NCI-H1105 treated with DMSO at 0.1 percent for 48 hours (cell line): ENCODE measurements at places on chromosomes 3 and 15.

DNA sequence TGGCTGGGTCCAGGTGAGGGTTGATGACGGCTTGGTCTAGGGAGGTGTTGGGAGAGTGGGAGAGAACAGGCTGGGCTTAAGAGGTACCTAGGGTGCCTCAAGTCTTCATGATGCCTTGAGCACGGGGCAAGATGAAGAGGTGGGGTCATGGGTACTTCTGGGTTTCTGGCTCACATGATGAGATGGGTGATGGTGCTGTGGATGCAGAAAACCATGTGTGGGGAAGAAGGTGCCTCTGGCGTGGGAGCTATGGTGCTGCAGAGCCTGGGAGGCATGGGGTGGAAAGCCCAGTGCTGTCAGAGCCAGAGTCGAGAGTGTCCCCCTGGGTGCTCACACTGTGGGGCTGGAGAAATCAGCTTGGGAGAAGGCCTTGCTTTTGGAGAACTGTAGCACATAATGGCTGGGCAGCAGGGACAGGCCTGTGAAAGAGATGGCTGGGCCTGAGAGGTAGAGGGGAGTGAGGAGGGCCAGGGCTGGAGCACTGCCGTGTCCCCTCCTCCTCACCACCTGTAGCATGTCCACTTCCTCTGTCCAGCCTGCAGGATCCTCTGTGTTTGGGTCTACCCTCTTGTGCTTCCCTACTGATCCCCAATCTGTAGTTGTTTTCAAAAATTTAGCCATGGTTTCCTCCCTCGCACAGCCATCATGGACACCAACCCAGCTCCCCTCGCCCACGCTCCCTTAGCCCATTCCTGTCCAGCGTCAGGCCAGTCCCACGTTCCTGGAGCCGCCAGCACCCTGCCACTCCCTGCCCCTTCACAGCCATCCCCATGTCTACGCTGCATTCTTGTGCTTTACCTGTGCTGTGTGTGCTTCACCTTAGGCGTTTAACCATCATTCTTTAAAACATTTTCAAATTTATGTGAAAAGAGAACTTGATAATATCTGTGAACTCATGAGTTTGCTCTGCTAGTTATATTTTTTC is 132.0 kb downstream of the EEFSEC start:
- no peak for DNase-seq

DNA sequence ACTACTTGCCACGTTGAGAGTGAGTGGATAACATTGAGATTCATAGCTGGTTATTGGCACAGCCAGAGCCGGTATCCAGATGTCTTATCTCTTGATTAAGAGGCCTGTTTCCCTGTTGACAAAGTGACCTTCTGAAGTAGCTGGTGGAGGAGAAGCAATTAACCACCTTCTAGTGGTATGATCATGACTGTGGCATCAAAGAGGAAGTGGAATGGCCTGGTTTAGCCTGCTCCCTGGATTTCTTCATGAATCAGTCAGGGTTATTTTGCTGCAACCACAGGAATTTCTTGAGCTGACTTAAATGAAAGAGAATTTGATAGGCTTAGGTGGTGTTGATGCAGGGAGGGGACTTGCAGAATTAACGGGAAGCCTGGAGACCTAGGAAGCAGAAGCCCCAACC is 398.3 kb downstream of the MFSD1 start:
- no peak for DNase-seq

DNA sequence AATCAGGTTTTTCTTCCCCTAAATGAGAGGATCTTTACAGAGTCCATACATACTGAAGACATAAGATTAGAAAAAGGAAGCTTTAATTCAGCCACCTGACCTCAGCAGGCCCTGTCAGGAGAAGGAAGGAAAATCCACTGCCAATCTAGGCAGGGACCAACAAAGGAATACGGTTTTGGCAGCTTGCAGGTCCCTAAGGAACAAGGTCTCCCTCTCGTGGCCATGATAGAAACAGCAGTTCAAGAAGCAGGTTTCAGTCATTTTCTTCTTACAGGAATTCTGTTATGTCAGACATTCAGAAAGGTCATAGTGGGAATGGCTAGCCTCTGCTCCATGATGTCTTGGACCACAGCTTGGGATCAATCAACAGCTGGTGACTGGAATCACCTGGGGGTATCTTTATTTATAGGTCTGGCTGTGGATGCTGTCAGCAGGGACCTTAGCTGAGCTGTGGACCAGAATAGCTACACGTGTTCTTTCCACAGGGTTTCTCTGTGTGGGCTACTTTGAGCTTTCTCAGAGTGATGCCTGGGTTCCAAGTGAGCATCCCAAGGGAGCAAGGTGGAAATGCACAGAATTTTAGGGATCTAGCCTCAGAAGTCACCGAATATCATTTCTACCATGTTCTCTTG is 9.4 kb upstream of the CMSS1 start:
- peak; percentile 65 for DNase-seq

GRCh38 chr3:197775317-197775716 is 15.7 kb upstream of the LRCH3 start:
- DNase-seq: no peak

GRCh38 chr15:39999538-40000200 is 39.3 kb downstream of the SRP14 start:
- DNase-seq: no peak

- no peak for DNase-seq
Observed at GRCh38 chr3:145889730-145890129, 271.3 kb downstream of the PLOD2 start.

DNA sequence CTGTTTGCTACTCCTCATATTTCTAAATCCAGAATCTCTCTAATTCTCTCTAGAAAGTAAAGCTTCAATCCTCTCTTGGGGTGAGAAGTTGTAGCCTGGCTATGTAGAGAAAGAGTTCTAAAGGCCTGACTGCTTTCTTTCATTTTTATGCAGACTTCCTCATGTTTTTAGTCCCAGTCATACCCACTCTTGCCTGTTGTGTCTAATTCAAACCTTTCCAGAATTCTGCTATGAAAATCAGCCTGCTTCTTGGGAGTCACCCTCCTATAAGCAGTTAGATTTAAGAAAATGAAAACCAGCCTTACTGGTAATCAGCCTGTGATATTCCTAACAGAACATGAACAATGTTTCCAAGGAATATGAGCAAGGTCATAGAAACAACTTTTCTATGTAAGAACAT is 14.8 kb upstream of the ZNF639 start:
- DNase-seq: no peak

DNA sequence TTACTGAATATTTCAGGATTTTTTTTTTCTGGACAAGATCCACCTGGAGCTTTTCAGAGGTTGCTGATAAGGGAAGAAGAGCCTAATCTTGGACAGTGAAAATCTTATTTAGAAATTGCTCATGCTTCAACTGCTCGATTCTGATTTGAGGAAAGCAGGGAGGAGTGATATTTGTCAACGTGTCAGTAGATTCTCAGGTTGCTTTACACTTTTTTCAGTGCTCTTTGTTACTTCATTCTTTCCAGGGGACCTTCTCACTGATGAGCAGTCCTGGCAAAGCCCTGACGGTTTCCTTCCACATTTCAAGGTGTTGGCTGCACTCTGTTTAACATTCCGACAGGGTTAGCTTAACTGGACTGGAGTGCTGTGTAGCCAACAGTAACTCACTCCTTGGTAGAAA is 24.1 kb upstream of the RARB start:
- no peak for DNase-seq

- DNase-seq: peak; percentile 8
Observed at GRCh38 chr3:28328188-28329151, 20.1 kb upstream of the ZCWPW2 start.

- DNase-seq: no peak
Observed at GRCh38 chr3:131503320-131503635, 507 bp upstream of the MRPL3 start.

DNA sequence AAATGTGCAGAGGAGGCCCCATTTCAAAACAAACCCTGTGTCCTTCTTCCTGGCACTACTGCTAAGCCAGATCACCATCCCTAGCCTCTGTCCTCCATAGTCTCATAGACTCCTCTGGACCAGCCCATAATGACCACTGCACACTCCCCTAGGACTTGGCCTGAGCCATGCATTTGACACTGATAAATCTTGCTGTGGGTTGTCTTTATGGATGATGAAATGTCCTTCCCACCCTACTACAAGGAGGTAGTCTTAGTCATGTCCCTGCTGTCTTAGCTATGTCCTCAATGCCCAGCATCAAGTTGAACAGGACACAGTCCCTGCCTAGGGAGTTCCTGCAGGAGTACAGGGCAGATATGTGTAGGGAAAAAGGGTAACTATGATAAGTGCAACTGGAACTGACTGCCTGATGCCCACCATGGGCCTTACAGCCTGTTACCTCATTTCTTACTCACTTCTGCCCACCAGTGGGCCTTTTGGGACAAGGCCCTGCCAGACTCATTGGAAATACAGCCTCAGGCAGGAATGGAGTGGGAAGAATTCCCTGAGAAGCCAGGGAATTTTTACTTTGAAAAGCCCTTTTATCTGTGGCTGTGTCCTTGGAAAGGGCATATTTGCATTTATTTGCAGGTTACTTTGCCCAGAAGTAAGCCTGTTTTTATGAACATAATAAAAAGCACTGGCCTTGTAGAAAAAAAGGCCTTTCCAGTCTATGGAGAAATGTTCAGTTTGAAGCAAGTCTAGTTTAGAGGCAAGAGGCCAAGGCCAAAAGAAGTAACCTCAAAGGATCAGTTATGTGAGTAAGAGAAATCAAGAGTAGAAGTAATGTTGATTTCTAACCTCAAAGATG is 199.6 kb upstream of the EIF1B start:
- DNase-seq: no peak

- DNase-seq: no peak
Observed at GRCh38 chr3:140166861-140167599, 232.0 kb downstream of the CLSTN2 start.

DNA sequence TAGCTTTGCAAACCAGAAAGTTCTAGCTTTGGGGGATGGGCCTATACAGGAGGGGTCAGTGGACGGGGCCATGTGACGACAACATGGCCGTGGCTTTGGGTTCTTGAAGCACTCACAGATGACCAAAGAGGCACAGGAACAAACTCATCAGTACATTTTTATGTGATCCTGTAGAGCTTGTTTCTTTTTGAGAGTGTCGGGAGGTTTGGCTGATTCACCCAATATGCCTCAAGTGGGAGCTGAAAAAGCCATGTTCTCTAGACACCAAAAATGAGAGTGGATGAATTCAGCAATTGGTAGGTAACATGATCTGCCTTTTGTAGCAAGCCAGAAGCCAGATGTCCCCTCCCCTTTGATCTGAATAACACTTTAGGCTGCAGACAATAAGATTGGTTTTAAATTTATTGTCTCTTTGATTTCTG is 30.1 kb downstream of the GREM1 start:
- DNase-seq: no peak

DNA sequence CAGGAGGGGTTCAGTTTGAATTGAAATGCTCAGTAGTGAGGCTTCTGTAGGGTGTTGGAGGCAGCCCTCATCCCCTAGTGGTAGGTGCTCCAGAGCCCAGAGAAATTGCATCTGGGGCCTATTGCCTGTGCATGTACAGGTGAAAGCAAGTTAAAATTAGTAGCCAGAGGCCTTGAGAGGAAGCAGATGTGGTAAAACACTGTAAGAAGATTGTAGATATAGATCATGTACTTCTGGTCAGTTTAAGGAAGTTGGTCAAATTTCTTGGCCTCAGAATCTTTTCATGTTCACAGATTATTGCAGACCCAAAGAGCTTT is 34.6 kb downstream of the IGSF10 start:
- no peak for DNase-seq

GRCh38 chr3:195859061-195859845 is 47.5 kb upstream of the MUC4 start:
- peak; percentile 69 for DNase-seq

- no peak for DNase-seq
Observed at GRCh38 chr15:67917037-67917436, 77.2 kb upstream of the RNU6-1 start.

- DNase-seq: peak; percentile 59
Observed at GRCh38 chr3:98994128-98994762, 92.8 kb upstream of the DCBLD2 start.

- DNase-seq: peak; percentile 44
Observed at GRCh38 chr15:55802600-55803376, 59.8 kb upstream of the PRTG start.

DNA sequence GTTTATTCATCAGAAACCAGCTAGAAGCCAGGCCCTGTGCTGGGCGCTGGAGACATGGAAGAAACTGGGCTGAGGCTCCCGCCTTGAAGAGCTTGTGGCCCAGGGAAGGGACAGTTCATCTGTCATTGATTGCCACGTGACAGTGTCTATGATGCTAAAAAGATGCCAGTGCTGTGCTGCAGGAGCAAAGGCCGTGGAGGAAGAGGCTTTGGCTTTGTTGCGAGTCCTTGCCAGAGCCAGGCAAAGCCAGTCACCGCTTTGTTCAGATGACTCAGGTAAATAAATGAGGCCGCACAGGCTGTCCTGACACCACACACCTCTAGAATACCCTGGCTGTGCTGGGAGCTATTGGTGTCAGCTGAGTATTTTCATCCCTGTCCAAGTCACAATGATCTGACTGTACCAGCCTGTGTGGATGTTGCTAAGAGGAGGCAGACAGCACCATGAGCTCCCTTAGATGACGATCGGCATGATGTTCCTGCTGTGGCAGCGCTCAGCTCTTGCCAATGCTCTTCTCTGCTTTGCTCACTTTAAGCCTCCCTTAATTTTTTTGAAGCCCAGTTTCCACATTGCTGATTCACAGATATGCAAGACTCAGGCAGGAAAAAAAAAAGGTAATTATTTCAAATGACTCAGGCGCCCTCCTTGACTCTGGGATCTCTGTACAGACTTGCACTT is 77.5 kb downstream of the CCNL1 start:
- no peak for DNase-seq

DNA sequence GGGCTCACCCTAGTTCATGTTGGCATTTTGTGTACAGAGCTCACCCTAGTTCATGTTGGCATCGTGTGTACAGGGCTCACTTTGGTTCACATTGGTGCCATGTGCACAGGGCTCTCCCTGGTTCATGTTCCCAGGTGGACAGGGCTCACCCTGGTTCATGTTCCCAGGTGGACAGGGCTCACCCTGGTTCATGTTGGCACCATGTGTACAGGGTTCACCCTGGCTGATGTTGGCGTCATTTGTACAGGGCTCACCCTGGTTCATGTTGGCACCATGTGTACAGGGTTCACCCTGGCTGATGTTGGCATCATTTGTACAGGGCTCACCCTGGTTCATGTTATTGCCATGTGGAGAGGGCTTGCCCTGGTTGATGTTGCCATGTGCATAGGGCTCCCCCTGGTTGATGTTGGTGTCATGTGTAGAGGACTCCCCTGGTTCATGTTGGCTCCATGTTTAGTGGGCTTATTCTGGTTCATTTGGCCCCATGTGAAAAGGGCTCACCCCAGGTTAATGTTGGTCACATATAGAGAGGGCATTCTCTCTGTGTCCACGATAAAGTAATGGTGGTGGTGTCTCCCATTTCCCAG is 31.7 kb upstream of the NR2C2 start:
- DNase-seq: no peak

DNA sequence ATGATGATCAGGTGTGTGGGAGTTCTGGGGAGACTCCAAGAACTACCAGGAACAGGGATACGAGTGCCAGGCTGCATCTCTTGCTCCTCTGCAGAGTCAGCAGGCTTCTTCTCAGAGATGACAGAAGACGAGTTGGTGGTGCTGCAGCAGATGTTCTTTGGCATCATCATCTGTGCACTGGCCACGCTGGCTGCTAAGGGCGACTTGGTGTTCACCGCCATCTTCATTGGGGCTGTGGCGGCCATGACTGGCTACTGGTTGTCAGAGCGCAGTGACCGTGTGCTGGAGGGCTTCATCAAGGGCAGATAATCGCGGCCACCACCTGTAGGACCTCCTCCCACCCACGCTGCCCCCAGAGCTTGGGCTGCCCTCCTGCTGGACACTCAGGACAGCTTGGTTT is 7.9 kb downstream of the PRRT3 start:
- DNase-seq: no peak
